K562 (cell line): ENCODE measurements at places on chromosomes 12 and 14. TPM values are rescaled to one million over a fixed set of nuclear protein-coding genes. Genes with fewer than 3 reads are reported as not detected.

- DNase-seq, result no peak
- H3K27ac ChIP-seq, result no peak overlapping the region
Observed at GRCh38 chr12:78559416-78559815, 305.2 kb upstream of the SYT1 start.

DNA sequence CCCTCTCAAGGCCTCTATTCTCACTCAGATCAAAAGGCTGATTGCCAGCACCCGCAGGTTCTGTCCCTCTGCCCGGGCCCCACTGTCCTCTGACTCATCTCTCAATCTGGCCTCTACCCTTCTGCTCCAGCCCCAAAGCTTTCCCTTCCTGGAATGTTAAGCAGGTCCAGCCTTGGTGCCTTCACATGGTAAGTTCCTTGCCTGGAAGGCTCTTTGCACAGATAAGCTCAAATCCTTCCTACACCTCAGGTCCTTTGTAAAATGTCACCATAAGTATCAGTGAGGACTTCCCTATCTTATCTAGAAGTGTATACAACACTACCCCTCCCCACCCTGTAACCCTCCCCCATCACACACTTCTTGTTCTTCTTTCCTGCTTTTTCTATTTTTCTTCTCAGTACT is 22.2 kb downstream of the LPCAT3 start:
- peak; percentile 50 for DNase-seq
- no peak overlapping the region for H3K4me3 ChIP-seq
- no peak overlapping the region for H3K27ac ChIP-seq
- H3K36me3 ChIP-seq, result peaks cover 16% of the 10 kb centered on the region; the same call in 2 of the 3 replicates
- no peaks in the 10 kb centered on the region for H3K27me3 ChIP-seq

GRCh38 chr12:1741154-1741949 is 50.5 kb downstream of the ADIPOR2 start:
- peaks cover 4% of the 10 kb centered on the region; the same call in 1 of the 3 replicates for H3K36me3 ChIP-seq
- H3K4me1 ChIP-seq, result no peaks in the 10 kb centered on the region; the same call in none of the 2 replicates
- no peak for DNase-seq
- H3K27ac ChIP-seq, result no peak overlapping the region

GRCh38 chr12:124621296-124621660 is 53.9 kb upstream of the NCOR2 start:
- no peaks in the 10 kb centered on the region for H3K36me3 ChIP-seq
- H3K27ac ChIP-seq, result no peak overlapping the region
- H3K4me3 ChIP-seq, result no peak overlapping the region
- DNase-seq, result no peak
- peaks cover 24% of the 10 kb centered on the region for H3K4me1 ChIP-seq
- H3K27me3 ChIP-seq, result peaks cover 20% of the 10 kb centered on the region

GRCh38 chr14:32706721-32707519 is 231.8 kb upstream of the NPAS3 start:
- no peak overlapping the region for H3K27ac ChIP-seq
- H3K36me3 ChIP-seq, result no peaks in the 10 kb centered on the region
- DNase-seq, result no peak

- H3K4me1 ChIP-seq, result peaks cover 71% of the 10 kb centered on the region
- DNase-seq, result no peak
Observed at GRCh38 chr12:131852551-131853299, 24.5 kb downstream of the MMP17 start.

DNA sequence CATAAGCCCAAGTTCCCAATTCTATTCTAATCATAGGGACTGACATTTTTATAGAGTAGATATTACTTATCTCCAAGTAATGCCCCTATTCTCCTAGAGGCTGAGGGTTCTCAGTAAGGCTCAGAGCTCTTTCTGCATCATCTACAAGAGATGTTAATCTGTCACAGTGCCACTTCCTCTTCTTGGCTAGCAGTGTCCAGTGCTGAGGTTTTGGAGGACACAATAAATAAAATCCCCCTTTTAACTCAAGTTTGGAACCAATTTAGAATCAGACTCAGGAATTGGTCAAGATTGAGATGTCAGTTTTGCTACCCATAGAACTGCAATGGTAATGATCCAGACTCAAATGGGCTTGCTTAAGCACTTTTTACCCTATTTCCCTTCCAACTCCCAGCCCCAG is 154.1 kb upstream of the ARID2 start:
- H3K27ac ChIP-seq, result no peak overlapping the region
- H3K36me3 ChIP-seq, result no peaks in the 10 kb centered on the region
- no peak for DNase-seq
- no peaks in the 10 kb centered on the region for H3K4me1 ChIP-seq

GRCh38 chr12:114676142-114676741 is 7.7 kb downstream of the TBX3 start:
- no peaks in the 10 kb centered on the region for H3K4me1 ChIP-seq
- H3K36me3 ChIP-seq, result no peaks in the 10 kb centered on the region
- H3K27me3 ChIP-seq, result peaks cover 25% of the 10 kb centered on the region
- no peak overlapping the region for H3K4me3 ChIP-seq
- no peak overlapping the region for H3K27ac ChIP-seq

- H3K27ac ChIP-seq, result no peak overlapping the region
- no peak for DNase-seq
- H3K4me3 ChIP-seq, result no peak overlapping the region
Observed at GRCh38 chr12:49546481-49546880, 7.7 kb downstream of the KCNH3 start.

DNA sequence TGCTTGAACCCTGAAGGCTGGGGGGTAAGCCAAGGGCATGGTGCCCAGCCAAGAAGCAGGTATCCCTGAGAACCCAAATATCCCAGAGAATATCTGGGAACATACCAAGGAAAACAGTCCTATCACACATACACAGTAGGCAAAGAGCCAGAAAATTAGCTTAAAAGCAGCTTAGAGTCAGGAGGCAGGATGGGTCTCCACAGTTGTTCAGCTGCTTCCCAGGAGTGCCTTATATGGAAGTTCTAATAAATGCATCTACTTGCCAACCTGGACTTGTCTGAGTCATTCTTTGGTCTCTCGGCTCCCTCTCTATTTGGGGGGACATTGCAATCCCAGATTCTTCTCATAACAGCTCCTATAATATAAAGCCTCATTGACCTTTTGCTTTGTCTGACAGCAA is 9.0 kb upstream of the GPR135 start:
- no peaks in the 10 kb centered on the region for H3K4me1 ChIP-seq
- no peaks in the 10 kb centered on the region for H3K27me3 ChIP-seq
- DNase-seq, result no peak
- peaks cover 69% of the 10 kb centered on the region for H3K36me3 ChIP-seq
- no peak overlapping the region for H3K4me3 ChIP-seq

DNA sequence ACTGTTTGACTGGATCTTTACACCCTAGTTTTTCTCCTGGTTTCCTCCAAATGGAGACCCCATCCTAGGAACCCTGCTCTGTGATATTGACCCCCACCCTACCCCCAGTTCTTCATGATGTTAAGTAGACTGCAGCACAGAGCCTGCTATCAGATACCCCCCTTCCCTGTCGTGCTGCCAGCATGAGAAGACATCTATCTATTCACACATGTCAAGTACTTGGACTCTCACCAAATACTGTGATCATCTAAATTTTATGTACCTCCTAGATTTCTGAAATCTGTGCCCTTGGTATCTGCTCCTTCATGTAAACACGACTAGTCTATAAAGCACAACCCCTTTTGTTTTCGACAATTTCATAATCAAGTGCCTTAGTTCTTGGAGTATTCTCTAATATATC is 38.9 kb downstream of the FERMT2 start:
- no peak overlapping the region for H3K27ac ChIP-seq
- no peaks in the 10 kb centered on the region for H3K4me1 ChIP-seq
- no peaks in the 10 kb centered on the region for H3K27me3 ChIP-seq
- no peak overlapping the region for H3K4me3 ChIP-seq

DNA sequence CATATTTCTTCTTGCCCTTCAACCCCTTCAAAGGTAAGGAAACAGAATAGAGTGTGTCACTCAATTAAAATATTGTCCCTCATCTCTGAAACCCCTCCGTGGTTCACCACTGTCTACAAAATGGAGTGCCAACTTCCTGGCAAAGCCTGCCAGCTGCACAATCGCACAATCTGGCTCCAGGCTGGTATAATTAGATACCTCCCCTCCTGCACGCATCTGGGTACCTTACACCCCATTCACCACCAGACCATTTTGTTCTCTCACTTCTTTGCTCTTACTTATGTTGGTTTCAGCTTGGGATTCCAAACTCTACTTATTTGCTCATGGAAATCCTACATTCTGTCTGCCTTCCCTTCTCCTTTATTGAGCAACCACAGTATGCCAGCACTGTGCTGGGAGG is 314.9 kb downstream of the NUAK1 start:
- DNase-seq, result no peak
- H3K27ac ChIP-seq, result no peak overlapping the region
- no peaks in the 10 kb centered on the region for H3K36me3 ChIP-seq

DNA sequence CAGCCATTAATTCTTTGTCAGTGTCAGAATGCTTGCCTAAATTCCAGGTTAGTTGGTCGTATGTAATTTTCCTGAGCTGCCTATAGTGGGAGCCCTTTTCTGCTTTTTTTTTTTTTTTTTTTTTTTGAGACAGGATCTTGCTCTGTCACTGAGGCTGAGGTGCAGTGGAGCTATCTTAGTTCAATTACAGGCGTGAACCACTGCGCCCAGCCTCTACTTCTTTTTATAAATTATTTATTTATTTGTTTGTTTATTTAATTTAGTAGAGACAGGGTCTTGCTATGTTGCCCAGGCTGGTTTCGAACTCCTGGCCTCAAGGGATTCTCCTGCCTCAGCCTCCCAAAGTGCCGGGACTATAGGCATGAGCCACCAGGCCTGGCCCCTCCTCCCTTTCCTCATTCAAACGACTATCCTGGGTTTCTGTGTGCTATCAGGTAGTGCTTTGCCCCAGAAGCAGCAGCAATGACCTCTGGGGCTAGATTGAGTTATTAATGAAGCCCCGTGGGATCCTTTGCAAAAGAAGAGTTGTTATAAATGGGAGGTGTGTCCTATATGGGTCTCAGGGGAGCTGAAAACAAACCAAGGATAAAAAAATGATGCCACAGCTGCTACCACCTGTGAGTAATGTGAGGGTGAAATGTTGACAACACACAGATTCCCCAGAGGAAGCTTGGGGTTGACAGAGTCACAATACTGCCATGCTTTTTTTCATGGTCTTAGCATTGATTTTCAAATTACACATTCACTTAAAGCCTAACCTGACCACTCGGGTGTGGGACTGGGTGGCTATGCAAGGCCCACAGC is 34.6 kb upstream of the NFKBIA start:
- H3K36me3 ChIP-seq, result no peaks in the 10 kb centered on the region
- H3K4me3 ChIP-seq, result no peak overlapping the region
- DNase-seq, result peak; percentile 16
- no peaks in the 10 kb centered on the region for H3K4me1 ChIP-seq
- no peak overlapping the region for H3K27ac ChIP-seq

GRCh38 chr12:96403870-96404269 is 3.6 kb upstream of the CDK17 start:
- no peak overlapping the region for H3K4me3 ChIP-seq
- H3K27ac ChIP-seq, result no peak overlapping the region
- H3K27me3 ChIP-seq, result no peaks in the 10 kb centered on the region
- H3K36me3 ChIP-seq, result no peaks in the 10 kb centered on the region
- DNase-seq, result no peak

DNA sequence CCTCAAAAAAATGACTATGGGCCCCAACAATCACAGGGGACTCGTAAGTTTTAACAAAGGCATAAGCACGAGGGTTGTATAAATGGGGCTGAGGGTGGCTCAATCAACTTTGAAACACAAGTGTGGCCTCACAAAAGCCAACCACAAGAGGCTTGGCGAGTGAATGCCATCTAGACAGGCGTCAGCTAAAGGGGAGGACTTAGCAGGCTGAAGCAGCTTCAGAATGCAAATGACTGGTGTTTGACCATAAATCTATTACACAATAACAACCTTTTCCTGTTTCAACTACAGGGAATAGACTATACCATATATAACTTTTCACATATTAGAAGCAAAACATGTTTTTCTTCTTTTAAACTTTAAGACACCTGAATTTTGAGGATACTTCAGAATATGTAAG is 777.9 kb downstream of the FSCB start:
- no peak for DNase-seq
- no peak overlapping the region for H3K4me3 ChIP-seq
- no peaks in the 10 kb centered on the region for H3K36me3 ChIP-seq
- no peaks in the 10 kb centered on the region for H3K4me1 ChIP-seq
- no peaks in the 10 kb centered on the region for H3K27me3 ChIP-seq

- H3K36me3 ChIP-seq, result no peaks in the 10 kb centered on the region
- no peaks in the 10 kb centered on the region for H3K4me1 ChIP-seq
Observed at GRCh38 chr14:65880507-65880906, 468.0 kb downstream of the FUT8 start.

- no peak overlapping the region for H3K27ac ChIP-seq
- no peaks in the 10 kb centered on the region for H3K4me1 ChIP-seq
- peaks cover 7% of the 10 kb centered on the region for H3K27me3 ChIP-seq
- H3K4me3 ChIP-seq, result no peak overlapping the region
- no peak for DNase-seq
Observed at GRCh38 chr12:25323581-25323982, 72.9 kb upstream of the KRAS start.

- no peak overlapping the region for H3K27ac ChIP-seq
- H3K36me3 ChIP-seq, result no peaks in the 10 kb centered on the region
- no peak for DNase-seq
- H3K27me3 ChIP-seq, result no peaks in the 10 kb centered on the region
Observed at GRCh38 chr14:75497191-75497590, 25.1 kb upstream of the BATF start.

DNA sequence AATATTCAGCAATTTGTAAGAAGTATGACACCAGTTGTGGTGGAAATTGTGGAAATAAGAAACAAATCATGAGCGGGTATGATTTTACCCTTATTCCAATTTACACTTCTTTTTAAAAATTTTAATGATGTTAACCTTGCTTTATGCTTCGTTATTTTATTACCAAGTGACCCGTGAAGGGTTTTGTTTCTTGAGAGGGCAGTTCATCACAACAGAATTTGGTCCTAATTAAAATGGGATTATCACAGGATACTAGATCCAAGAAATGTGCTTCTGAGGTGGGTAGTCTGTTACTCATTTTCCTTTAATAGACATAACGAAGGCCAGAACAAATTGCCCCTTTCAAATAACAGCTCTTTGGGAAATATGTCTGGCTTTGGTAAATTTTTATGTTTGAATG is 25.5 kb upstream of the RASSF8 start:
- no peak overlapping the region for H3K27ac ChIP-seq
- no peak for DNase-seq
- no peaks in the 10 kb centered on the region for H3K36me3 ChIP-seq
- H3K4me1 ChIP-seq, result no peaks in the 10 kb centered on the region

Gene OR4E2
- polyA plus RNA-seq, result not detected in 2 replicates

Gene PTHLH
- polyA plus RNA-seq, result 0.74 and 1.2 TPM in 2 replicates

Gene LBHD2
- not detected in 2 replicates for polyA plus RNA-seq

Gene MUCL1
- polyA plus RNA-seq, result not detected in 2 replicates

Gene CMTM5
- not detected in 2 replicates for polyA plus RNA-seq

Gene EFS
- 0.01 TPM in 1 of 2 replicates, not detected in the other for polyA plus RNA-seq

Gene ARHGAP9
- polyA plus RNA-seq, result 3.3 and 10.2 TPM in 2 replicates

Gene KRT82
- not detected in 2 replicates for polyA plus RNA-seq

Gene TMCC3
- polyA plus RNA-seq, result 0.03 TPM in 1 of 2 replicates, not detected in the other

Gene GALNT8
- 0.46 TPM in 1 of 2 replicates, not detected in the other for polyA plus RNA-seq

Gene FICD
- 2.1 and 2.7 TPM in 2 replicates for polyA plus RNA-seq

Gene CEP83
- 26.3 and 35.3 TPM in 2 replicates for polyA plus RNA-seq

Gene SLCO1B1
- polyA plus RNA-seq, result not detected in 2 replicates

Gene POLR3B
- polyA plus RNA-seq, result 11.2 and 13.2 TPM in 2 replicates

Gene ADGRD1
- polyA plus RNA-seq, result 2.9 and 4.6 TPM in 2 replicates
